ENCODE measurements at places on chromosomes 12 and 14.

DNA sequence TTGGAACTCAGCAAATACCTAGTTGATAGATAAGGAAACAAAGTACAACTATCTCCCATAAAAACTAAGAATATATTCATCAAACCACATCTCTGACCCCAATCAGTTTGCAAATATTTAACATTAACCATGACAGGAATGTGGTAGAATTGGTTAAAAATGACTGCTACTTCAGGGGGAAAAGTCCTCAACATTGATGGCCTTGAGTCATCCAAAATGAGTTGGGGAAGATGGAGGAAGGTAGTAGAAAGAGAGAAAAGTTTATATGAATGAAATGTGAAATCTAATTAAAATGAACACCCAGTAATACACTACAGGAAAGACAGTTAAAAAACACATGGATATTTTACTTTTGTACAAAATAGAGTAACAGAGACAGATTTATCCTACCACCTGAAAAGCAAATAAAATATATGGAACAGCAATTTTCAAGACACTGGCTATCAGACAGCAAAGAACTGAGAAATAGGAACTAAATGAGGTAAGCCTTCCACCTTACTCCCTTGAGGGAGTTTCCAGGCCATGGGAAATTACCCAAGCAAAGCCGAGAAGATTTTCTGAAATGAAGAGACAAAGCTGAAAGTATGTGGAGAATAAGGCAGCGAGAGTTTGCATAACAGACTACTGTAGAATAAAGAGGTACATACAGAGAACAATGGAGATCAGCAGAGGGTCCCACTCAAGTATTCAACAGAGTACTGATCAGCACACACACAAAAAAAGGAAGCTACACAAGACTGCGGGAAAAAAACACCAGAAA, 49.6 kb downstream of the TC2N start:
- no peak for DNase-seq

- no peak for DNase-seq
Observed at GRCh38 chr14:97975962-97976361, 1178.8 kb downstream of the VRK1 start.

GRCh38 chr12:124675881-124676713, 108.7 kb upstream of the NCOR2 start:
- no peak for DNase-seq

GRCh38 chr12:107304588-107305532, 211.5 kb upstream of the CRY1 start:
- no peak for DNase-seq

DNA sequence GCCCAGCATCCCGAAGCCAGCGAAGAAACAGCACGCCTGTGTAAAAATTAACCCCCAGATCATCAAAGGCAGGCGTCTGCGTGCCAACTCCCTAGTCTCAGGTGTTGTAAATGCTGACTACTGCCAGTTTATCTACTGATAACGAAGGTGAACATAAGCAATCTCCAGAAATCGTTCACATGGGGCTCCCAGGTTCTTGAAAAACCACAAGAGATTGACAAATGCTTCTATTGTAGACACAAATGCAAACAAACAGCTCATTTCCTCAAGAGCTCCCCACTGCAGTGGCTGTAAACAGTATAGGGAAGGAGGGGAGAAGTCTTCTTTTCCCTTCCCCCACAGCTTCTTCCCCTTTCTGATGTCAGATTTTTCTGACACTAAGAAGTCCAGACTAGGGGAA, 5.3 kb upstream of the PLEKHG3 start:
- DNase-seq, result no peak

- DNase-seq, result no peak
Observed at GRCh38 chr12:6459004-6459337, 7.1 kb downstream of the TAPBPL start.

Data from activated effector memory CD4-positive, alpha-beta T cell treated with Interleukin-2 at 50 U/mL for 16 hours (primary cell).